GM12878 (cell line): ENCODE measurements at places on chromosomes 7 and 10. TPM values are rescaled to one million over a fixed set of nuclear protein-coding genes. Genes with fewer than 3 reads are reported as not detected.

GRCh38 chr7:76231583-76231982 lies 29.9 kb downstream of the SRRM3 start:
- DNase-seq, result no peak

GRCh38 chr10:58956926-58957325 lies 219.5 kb upstream of the PHYHIPL start:
- no peak for DNase-seq

DNA sequence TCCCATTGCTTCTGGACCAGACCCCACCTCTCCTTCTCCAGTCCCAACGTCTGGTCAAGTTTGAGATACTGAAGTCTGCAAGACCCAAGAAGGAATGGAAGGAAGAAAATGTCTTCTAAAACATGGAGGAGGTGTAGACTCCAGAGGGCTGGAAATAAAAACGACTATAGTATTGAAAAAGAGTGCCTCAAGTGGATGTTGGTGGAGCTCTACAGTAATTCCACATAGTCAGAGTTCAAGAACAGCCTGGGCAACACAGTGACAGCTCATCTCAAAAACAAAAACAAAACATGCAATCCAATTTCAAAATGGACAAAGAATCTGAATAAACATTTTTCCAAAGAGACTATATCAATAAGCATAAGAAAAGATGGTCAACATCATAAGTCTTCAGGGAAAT lies 2.3 kb upstream of the PCGF6 start:
- no peak for DNase-seq

- DNase-seq, result no peak
Measured at GRCh38 chr10:63520500-63521415, at the start of gene REEP3. Gene REEP3 (plus strand): TSS chr10:63521401. CDS start chr10:63521546, 145 bp downstream.

DNA sequence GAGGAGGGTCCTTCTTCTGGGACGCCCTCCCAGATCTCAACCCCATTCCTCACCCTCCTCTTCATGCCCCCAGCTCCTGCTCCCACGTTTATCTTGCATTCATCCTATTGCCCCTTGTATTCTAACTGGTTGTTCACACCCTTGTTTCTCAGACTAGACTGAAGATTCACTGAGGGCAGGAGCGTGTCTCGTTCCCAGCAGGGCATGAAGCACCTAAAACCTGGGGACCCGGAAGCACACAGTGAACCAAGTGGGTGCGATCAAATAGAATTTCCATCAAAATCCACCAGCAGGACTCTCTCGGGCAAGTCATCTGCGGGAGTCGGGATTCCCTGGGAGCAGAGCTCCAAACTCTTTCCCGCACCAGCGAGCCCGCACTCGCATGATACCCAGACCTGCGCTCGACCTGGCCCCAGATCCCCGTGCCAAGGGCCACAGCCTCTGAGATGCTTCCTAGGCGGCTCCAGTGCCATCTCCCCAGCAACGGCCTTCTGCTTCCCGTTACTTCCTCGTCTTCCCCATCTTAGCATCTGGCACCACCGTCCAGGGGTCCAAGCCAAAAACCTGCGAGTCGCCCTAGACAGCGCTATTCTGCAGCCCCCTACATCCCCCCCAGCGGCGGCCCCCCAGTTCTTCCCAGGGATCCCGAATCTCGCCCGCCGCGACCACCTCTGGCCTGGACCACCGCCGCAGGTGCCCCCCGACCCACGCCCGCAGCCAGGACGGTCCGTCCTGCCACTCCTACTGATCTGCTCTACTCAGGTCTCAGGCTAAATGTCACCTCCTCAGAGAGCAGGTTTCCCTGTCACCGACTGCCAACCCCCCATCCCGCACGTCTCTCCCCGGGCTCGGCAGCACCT lies 6.1 kb upstream of the GBX1 start:
- no peak for DNase-seq

DNA sequence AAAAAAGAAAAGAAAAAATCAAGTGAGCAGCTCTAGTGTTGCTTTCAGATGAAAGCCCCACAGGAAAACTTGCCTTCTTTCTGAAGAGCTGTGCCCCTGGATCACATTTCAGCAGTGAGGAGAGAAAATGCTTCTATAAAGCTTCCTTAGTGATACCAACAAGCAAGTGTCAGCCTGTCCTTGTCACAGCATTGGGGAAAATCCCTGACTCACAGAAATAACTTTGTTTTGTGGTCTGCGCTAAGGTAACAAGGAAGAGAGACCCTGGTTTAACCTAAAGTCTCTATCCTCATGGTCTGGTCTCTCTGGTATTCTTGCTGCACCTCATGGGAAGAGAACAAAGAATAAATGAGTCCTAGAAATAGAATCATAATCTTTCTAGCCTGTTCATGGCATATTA lies 885.2 kb upstream of the SORCS1 start:
- peak; percentile 41 for DNase-seq

The TUBAL3 gene
- total RNA-seq, result not detected in 2 replicates

The SPDYE2B gene
- not detected in 2 replicates for total RNA-seq

The C7orf57 gene
- not detected in 2 replicates for total RNA-seq

The SVOPL gene
- not detected in 2 replicates for total RNA-seq
